ENCODE measurements at places on chromosomes 1 and 21.
A peak's percentile ranks its signal among the peaks of the same experiment; 100 is the strongest.

- H3K27ac ChIP-seq: no peak overlapping the region
- H3K4me3 ChIP-seq: no peak overlapping the region
- no peaks in the 10 kb centered on the region for H3K27me3 ChIP-seq
- DNase-seq: no peak
These were observed 22.7 kb upstream of the CA6 start for GRCh38 chr1:8922962-8923361.

- peak overlapping the region; percentile 33 for H3K4me3 ChIP-seq
- H3K27ac ChIP-seq: no peak overlapping the region
- peaks cover 13% of the 10 kb centered on the region for H3K36me3 ChIP-seq
- no peak for DNase-seq
These were observed 69.0 kb downstream of the CD46 start for GRCh38 chr1:207820568-207821463.

DNA sequence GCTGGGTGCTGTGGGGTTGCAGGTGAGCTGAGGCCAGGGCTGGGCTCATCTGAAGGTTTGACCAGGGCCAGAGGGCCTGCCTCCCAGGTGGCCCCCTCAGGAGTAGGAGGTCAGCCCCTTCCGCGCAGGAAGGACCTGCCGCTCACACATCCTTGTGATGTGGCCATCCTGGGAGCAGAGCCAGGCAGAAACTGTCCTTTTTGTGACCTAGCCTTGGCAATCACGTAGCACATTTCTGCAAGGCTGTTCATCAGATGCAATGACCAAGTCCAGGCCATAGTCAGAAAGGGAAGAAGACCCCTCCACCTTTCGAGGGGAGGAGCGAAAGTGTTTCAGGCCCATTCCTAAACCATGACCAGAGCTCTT lies 55.5 kb upstream of the TRAPPC10 start:
- H3K27me3 ChIP-seq: no peaks in the 10 kb centered on the region
- H3K27ac ChIP-seq: no peak overlapping the region
- H3K4me1 ChIP-seq: peaks cover 12% of the 10 kb centered on the region
- no peak for DNase-seq
- H3K36me3 ChIP-seq: no peaks in the 10 kb centered on the region
- H3K4me3 ChIP-seq: no peak overlapping the region

DNA sequence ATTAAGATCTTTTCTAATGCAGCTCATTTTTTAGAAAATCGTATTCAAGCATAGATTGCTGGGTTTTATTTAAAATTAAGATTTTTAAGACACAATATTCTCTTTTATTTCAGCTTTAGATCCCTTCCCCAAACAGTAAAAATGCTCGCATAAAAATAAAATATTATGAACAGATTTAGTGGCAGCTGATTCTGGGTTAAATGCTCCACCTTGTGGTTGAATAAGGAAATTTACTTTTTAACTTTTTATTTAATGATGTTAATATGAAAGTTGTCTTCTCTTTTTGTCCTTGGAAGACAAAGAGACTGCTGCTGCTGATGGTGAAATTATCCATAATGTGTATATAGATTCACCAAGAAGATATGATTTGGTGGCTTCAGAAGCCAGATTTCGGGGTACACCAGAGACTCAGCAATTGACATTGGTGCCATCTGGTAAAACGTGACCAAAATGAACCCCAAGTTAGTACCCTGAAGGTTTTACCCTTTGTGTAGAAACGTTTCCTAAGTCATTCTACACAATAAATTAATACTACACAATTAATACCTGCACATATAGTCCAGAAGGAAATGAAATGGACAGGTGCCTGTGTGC lies 128.0 kb downstream of the ADAMTS1 start:
- no peak for DNase-seq
- no peak overlapping the region for H3K27ac ChIP-seq
- no peaks in the 10 kb centered on the region for H3K27me3 ChIP-seq
- H3K4me3 ChIP-seq: no peak overlapping the region
- H3K36me3 ChIP-seq: no peaks in the 10 kb centered on the region
- H3K4me1 ChIP-seq: no peaks in the 10 kb centered on the region

DNA sequence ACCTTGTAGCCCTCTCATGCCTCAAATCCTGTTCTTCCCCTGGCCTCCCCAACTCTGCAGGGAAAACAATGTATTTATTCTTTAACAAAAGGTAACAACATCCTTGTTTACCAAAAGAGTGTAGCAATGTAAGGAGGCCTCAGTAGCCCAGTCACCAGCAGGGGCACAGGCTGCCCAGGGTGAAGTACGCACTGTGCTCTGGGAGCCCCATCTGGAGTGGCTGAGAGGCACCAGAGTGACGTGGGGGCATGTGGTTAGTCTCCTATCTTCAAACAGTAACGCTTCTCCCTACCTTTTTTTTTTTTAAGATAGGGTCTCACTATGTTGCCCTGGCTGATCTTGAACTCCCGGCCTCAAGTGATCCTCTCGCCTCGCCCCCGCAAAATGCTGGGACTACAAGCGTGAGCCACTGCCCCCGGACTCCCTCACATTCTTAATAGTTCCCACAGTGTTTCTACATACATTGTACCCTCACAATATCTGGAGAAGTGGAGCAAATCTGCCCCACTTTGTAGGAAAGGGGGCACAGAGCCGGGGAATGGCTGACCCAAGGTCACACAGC lies 51.3 kb upstream of the ECE1 start:
- DNase-seq: no peak
- no peak overlapping the region for H3K4me3 ChIP-seq
- peaks cover 64% of the 10 kb centered on the region for H3K4me1 ChIP-seq
- no peaks in the 10 kb centered on the region for H3K36me3 ChIP-seq
- peaks cover 5% of the 10 kb centered on the region for H3K27me3 ChIP-seq

DNA sequence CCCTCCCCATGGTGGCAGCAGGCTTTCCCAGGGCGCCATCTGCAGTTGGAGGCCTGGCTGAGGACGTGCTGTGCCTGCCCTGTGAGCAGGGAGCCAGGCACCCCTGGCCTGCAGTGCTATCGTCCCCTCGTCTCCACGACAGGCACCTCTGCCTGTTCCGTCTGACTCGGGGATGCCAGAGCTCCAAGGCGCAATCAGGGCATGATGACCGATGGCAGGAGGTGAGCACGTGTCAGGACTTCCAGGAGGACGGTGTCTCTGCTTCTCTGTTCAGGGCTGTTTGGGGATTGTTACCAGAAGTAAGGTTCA lies 125.2 kb downstream of the PCBP3 start:
- H3K27me3 ChIP-seq: no peaks in the 10 kb centered on the region
- H3K36me3 ChIP-seq: no peaks in the 10 kb centered on the region
- no peaks in the 10 kb centered on the region for H3K4me1 ChIP-seq
- no peak overlapping the region for H3K27ac ChIP-seq
- peak; percentile 32 for DNase-seq
- no peak overlapping the region for H3K4me3 ChIP-seq

- no peaks in the 10 kb centered on the region for H3K36me3 ChIP-seq
- no peaks in the 10 kb centered on the region for H3K27me3 ChIP-seq
- no peak overlapping the region for H3K27ac ChIP-seq
- no peak overlapping the region for H3K4me3 ChIP-seq
- H3K4me1 ChIP-seq: no peaks in the 10 kb centered on the region
These were observed 1.6 kb downstream of the DNMT3L start for GRCh38 chr21:44260066-44260465.

DNA sequence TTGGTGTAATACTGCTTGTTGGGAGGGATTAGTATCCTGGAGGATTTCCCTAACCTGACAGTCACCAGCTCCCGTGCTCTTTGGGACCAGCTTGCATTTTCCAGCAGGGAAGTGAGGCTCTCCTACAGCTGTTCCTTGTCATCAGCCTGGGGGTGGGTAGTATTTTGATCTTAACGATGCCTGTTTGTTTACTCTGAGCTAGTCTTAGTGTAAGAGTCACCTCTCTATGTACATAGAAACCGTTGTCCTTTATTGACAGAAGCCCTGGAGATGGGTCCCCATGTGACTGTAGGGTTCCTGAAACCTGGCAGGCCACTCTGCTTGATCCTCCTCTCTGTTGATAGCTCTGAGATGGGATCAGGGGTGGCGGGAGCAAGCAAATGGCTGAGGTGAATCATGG lies 58.0 kb downstream of the ACP6 start:
- no peak overlapping the region for H3K4me3 ChIP-seq
- H3K27me3 ChIP-seq: no peaks in the 10 kb centered on the region
- DNase-seq: no peak
- H3K36me3 ChIP-seq: peaks cover 24% of the 10 kb centered on the region

Data from natural killer cell (primary cell).